Prostate gland (tissue), 2 donors: ENCODE measurements at places on chromosomes 7 and 10.

- DNase-seq, result no peak
Measured at GRCh38 chr10:62582804-62583208, 208.6 kb downstream of the ZNF365 start.

- no peak for DNase-seq
Measured at GRCh38 chr10:11822026-11822756, 965 bp upstream of the PROSER2 start.

DNA sequence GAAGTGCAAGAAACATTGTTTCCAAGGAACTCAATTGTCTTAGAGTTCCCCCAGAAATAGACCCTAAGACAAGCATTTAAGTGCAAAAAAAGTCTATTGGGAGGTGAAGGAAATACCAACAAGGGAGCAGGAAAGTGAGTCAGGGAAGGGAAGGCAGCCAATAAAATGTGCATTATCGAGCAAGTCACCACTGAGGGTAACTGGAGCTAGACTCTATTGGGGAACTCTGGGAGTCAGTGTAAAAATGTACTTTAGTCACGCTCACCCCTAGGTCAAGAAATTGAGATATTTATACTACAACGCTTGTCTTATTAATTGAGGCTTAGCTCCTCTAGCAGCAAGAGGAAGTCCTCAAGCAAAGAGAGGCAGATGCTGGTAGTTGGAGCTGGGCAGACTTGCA is 137.7 kb downstream of the RTKN2 start:
- no peak for DNase-seq

DNA sequence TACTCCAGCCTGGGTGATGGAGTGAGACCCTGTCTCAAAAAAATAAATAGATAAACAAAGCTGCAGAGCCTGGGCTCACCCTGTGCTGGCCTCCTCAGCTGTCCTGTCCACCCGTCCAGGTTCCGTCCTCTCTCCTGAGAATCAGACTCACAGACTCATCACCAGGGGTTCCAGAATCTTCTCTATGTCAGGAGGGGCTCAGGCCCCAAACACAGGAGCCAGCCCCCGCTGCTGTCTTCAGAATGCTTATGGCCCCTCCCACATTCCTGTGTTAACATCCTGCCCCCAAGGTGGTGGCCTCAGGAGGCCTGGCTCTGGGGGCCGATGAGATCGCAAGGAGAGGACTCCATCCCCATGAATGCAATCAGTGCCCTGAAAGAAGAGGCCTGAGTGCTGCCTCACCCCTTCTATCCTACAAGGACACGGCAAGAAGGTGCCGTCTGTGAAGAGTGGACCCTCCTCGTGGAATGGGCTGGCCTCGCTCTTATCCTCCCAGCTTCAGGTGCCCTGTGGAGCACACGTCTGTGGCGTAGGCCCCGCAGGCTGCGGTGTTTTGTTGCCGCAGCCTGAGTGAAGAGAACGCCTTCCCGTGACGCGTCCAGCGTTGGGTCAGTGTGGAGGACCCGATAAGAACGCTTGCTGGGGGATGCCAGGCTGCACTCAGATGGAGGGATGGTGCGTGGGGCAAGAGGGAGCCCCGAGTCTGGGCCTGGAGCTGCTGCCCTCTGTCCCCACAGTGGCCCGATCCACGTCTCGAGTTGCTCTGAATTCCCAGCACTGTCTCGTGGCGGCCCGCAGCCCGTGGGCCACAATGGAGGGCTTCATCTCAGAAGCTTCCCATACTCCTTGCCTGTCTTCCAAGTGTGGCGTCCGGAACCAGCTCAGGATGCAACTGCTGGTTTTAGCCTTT is 77.1 kb downstream of the INPP5A start:
- DNase-seq, result no peak

- no peak for DNase-seq
Measured at GRCh38 chr7:117123311-117123926, 170.1 kb downstream of the ST7 start.

GRCh38 chr10:71889388-71889987 is 38.4 kb upstream of the PSAP start:
- DNase-seq, result no peak

GRCh38 chr10:101027106-101027720 is 3.7 kb downstream of the PDZD7 start:
- DNase-seq, result no peak

- DNase-seq, result no peak
Measured at GRCh38 chr7:28703037-28703765, 254.9 kb downstream of the TRIL start.

DNA sequence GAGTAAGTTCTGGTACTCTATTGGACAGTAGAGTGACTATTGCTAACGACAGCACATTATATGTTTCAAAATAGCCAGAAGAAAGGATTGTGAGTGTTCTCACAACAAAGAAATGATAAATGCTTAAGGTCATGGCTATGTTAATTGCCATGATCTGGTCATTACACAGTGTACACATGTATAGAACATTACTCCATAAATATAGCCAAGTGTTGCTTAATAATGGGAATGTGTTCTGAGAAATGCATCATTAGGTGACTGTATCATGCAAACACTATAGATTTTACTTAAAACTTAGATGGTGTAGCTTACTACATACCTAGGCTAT is 19.6 kb downstream of the EPC1 start:
- no peak for DNase-seq

DNA sequence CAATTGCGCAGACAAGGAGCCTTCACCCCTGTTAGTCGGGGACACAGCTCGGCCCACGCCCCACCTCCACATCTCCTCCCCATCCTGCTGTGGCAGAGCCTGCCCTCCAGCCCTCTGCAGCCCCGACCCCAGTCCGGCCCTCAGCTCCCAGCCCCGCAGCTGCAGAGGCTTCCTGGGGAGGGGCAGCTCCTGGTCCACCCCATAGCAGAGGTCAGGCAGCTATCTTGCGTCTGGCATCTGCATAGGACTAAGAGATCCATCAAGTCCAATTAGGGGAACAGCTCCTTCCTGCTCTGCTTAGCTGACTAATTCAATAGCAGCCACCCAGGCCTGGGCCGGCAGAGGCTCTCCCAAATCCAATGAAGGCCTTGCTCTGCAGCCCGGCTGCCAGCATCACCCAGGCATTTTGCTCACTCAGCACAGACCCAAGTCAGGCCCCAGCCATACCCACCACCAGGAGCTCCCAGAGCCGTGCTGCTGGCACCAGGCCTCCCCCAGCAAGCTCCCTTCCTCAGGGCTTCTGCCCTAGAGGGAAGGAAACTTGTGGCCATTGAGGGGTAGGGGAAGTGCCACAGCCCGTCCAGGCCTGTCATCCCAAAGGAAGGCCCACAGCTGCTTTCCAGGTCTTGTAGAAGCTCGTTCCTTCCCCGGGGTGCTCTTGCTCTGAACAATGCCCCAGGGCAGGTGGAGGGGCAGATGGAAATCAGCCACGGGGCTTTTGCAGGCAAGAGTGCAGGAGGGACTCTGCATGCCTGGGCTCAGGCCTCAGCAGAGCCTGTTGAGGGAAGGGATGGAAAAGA is 106.2 kb upstream of the RET start:
- DNase-seq, result no peak

DNA sequence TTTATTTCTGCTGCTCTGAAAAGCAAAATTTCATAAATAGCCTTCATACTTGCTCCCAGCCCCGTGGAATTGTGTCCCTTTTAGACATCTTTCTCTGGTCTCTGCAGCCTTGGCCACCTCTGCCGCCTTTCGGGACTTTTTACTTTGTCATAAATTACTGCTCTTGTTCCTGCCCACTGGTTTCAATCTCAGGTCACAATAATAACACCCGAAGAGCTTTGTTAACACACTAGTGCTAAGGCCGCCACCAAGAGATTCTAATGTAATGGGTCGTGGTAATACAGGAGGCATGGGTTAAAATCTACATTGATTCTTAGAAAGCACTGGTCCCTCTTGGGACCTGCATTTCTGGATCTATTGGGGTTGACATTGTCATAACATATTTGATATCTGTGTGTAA is 276.0 kb upstream of the VWC2 start:
- no peak for DNase-seq

GRCh38 chr7:33892945-33893344 is 12.4 kb upstream of the BMPER start:
- no peak for DNase-seq

GRCh38 chr7:26141077-26141476 is 10.9 kb upstream of the NFE2L3 start:
- DNase-seq, result no peak

GRCh38 chr7:148336411-148336810 is 254.2 kb upstream of the C7orf33 start:
- DNase-seq, result no peak

DNA sequence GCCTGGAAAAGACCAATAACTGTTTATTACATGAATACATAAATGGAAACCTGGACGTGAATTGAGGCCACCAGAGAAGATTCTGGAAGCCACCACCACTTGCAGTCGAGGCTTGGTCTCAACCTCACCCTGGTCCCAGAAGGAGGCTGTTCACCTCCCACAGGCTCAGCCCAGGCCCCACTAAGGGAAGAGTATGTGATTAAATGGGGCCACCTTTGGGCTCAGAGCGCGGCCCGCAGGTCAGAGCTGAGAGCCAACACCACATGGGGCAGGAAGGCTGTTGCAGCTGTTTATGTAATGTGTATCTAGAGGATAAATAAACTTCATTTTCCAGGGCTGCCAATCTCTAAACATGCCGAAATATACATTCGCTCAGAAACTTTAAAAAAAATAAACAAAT is 17.6 kb upstream of the FGFR2 start:
- DNase-seq, result no peak

DNA sequence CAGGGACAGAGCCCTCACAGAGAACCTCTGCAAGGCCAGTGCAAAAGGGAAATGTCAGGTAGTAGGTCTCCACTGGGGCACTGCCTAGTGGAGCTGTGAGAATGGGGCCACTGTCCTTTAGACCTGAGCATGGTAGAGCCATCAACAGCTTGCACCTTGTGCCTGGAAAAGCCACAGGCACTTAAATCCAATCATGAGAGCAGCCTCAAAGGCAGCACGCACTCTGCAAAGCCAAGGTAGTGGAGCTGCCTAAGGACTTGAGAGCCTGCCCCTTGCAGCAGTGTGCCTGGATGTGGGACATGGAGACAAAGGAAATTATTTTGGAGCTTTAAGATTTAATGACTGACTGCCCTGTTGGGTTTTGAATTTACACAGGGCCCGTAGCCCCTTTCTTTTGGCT is 918.5 kb upstream of the POT1 start:
- no peak for DNase-seq

GRCh38 chr10:117464176-117464575 is 78.4 kb upstream of the EMX2 start:
- no peak for DNase-seq

DNA sequence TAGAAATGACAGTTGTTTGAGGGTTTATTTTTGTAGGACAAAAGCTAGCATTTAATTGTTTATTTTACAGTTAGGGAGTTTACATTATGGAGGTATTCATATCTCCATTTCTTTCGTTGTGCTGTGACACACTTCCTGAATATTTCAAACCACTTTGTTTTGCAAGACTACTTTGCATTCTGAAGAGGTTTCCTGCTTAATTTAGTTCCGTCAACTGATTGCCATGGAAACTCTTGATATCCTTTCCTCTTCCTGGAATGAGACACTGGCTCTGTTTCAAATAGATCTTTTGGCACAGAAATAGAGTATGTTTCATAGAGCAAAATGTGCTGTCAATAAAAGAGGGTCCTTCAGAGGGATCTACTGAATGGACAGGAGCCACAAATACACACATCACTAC is 159.5 kb upstream of the AGR3 start:
- DNase-seq, result no peak

GRCh38 chr10:90999512-91000172 is 78.8 kb upstream of the ANKRD1 start:
- DNase-seq, result no peak

GRCh38 chr10:113992471-113993011 is 51.1 kb upstream of the ADRB1 start:
- DNase-seq, result no peak

DNA sequence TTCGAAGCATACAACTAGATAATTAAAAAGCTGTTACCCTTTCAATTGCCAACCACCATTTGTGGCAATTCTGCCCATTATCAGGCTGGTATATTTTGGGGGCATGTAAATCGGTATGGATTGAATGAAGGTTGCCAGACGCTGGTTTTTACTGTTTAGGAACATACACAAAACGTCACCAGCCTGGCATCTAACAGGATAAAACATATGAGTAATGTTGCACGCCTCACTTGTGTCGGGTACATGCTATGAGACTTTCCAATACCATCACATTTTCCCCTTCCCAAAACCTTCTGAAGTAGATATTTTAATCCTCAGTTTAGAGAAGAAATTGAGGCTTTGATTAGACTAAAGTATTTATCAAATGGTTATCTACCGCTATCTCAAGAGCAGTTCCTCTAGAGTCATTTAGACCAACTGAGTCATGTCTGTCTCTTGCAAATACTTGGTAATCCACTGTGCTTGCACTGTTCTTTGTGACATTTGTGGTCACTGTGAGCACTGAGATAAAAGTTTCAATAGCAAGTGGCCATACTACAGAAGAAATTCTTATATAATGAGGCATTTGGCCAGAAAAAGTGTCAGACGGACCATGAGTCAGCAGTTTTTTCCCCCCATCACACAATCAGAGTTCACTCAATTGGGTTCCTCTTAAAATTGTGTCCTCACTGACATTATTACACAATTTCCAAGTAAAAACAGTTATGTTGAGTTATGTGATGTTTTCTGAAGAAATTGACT is 498.7 kb downstream of the NXPH1 start:
- DNase-seq, result no peak

DNA sequence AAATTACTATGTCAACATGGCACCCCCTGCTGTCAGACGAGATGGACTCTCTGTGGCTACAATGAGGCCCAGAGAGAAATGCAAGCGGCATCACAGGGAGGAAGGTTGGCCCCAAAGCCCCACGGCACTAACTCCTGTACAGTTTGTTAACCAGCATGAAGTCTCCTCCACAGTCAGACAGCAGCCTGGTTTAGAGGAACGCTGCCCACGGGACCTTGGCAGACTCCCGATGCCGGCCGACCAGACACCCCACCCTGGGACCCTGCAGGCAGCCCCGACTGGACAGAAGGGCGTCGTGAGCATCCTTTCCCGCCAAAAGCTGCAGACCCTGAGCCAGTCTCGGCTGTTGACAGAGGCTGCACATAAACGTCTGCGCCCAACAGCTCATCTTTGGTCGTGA is 158.8 kb downstream of the DIP2C start:
- DNase-seq, result no peak

GRCh38 chr10:71765176-71765904 is 8.0 kb downstream of the VSIR start:
- no peak for DNase-seq

GRCh38 chr7:95585426-95585789 is 10.9 kb downstream of the PDK4 start:
- no peak for DNase-seq

DNA sequence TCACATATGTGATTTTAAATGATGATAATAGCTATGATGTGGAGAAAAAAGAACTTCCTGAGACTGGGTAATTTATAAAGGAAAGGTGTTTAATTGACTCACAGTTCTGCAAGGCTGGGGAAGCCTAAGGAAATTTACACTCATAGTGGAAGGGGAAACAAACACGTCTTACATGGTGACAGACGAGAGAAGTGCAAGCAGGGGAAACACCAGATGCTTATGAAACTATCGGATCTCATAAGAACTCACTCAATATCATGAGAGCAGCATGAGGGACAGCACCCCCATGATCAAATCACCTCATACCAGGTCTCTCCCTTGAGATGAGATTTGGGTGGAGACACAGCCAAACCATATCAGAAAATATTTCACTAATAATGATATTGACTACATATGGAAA is 4.1 kb upstream of the LIPN start:
- DNase-seq, result no peak

GRCh38 chr10:62842983-62843382 is 26.8 kb upstream of the EGR2 start:
- no peak for DNase-seq
